NCI-H187 treated with DMSO at 0.1 percent for 48 hours (cell line): ENCODE measurements at places on chromosomes 1 and 21.

DNA sequence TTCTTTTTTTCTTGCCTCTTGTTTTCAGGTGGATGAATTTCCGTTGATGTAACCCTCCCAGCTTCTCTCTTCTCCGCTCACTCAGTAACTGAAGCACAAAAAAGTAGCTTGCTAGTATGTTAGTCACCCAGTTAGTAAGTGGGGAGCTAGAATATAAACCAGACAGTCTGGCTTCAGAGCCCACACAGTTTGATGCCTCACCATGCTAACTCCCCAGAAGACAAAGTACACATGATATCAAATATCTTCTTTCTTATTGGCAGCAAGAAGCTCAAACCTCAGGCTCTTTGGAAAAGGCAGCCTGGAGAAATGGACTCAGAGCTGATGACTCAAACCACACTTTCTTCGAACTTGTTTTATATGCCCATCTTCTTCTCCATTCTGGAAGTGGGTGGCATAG lies 187.5 kb upstream of the PLXNA2 start:
- DNase-seq: no peak

GRCh38 chr21:43585514-43585913 lies 73.8 kb downstream of the HSF2BP start:
- DNase-seq: no peak

DNA sequence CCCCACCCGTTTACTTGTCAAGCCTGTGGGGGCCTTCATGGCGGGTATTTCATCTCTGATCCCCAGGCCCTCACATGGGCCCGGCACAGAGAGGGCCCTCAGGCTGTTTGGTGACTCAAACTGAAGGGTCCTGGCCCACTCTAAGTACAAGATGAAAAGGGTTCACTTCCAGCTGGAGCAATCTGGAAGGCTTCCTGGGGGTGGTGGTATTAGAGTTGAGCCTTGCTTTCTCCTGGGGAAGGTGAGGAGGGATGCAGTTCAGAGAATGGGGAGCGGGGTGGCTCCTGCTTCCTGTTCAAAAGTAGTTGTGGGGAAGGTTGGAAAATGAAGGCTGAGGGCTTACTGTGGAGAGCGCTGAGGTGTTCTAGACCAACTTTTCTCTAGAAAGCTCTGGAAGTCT lies 47.7 kb downstream of the DHRS3 start:
- DNase-seq: no peak

DNA sequence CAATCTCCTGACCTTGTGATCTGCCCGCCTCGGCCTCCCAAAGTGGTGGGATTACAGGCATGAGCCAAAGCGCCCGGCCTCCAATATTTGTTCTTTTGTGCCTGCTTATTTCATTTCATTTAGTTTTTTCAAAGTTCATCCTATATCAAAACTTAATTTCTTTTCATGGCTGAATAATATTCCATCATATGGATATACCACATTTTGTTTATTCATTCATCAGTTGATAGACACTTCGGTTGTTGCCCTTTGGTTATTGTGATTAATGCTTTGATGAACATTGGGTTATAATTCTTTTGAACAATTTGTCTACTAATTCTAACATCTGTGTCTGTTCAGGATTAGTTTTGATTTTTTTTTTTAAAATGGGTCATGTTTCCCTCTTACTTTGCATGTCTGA lies 41.7 kb downstream of the SFPQ start:
- DNase-seq: no peak

DNA sequence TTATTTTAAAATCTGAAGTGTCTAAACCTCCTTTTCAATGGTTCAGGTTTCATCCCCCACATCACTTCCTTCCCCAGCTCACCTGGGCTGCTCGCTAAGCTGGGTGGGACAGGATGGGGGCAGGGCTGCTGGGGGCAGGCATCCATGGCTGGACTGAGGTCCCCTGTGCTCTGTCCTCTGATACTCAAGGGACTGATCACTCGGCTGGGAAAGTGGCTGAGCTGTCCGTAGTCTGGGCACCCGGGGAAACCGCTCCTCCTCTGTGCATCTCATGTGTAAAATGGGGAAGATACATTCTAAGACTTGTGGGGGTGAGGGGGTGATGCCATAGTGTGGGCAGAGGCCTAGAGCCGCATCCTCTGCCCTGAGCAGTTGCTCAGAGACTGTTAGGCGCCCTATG lies 411.2 kb downstream of the MATN1 start:
- DNase-seq: no peak

DNA sequence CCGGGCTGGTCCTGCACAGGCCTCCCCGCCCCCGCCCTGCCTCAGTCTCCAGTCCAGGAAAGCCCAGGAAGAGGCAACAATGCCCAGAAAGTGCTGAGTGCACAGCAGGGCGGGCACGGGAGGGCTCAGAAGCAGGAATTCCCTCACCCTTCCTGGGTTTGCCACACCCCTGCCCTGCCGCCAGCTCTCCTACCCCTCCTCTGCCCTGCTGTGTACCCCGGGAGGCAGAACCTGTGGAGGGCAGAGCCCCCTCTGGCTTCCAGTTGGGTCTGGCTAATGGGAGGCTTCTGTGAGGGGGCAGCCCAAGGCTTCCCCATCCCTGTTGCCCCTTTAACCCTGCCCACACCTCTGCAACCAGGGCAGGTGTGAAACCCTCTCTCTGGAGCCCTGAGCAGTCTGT lies 47.5 kb upstream of the CSF3R start:
- DNase-seq: no peak

DNA sequence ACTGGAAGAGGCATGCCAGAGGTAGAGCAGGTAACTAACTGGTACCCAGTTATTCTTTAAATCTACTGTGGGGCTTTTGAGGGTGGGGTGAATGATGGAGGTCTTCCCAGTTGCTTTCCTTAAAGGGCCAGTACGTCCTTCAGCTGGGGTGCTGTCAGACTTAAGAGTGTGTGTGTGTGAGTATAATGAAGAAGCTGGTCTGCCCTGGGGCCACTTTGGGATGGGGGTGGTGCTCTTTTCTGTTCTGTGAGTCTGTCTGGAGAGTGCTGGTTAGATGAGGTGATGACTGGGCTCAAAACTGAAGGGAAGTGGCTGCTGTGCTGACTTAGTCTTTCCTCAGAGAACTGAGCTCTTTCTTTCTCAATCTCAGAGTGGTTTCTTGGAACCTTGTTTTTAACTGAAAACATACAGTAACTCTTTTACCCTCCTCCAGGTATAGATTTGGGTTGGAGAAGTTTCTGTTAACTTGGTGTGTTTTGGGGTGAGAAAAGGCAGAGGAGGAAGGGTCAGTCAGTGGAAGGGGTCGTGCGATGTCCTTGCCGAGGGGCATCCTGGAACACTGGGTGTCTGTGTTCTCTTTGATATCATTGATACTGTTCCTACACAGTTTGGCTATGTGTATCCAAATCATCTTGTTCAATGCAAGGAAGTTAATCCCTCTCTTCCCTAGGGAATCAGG lies 746 bp downstream of the MACF1 start:
- no peak for DNase-seq

DNA sequence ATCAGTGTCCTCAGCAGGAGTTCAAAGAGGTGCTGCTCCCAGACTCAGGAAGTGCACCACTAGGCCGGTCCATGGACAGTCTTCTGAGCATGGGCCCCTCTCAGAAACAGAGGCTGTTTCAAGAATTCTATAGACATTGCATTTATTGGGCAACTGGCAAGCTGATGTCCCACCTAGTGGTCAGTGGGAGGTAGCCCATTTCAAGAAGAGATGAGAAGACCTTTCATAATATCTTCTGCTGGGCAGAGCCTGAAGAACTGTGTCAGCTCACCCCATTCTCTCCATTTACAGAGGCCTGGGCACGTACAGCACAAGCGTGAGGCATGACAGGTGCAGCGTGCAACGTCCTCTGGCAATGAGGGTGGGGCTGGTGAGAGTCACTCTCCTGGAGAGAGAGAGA lies 216.0 kb downstream of the DYRK1A start:
- no peak for DNase-seq

GRCh38 chr1:153799566-153800465 lies 24.6 kb downstream of the SLC27A3 start:
- DNase-seq: no peak
